ENCODE measurements at places on chromosomes 1 and 21.
A peak's percentile ranks its signal among the peaks of the same experiment; 100 is the strongest.

- no peak for DNase-seq
These were observed 201.8 kb upstream of the TMEM51 start for GRCh38 chr1:14951766-14952165.

GRCh38 chr1:18932387-18932786 is 24.1 kb downstream of the IFFO2 start:
- DNase-seq = no peak

DNA sequence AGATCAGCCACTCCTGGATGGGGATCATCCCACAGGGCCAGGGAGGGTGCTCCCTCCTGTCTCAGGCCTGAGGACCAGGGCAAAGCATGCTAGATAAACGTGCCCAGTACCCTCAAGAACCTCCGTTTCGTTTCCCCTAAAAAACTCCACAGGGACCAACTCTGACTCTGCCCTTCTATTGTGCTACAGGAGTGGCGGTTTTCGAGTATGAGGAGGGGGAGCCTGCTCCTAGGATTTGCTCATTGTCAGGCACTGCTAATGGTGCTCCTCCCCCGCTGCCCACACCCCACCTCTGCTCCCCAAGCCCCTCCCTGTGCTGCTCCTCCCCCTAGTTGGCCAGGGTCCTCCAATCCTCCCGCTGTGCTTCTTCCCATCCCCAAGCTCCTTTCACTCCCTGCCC is 32.0 kb downstream of the PGBD5 start:
- DNase-seq = no peak

DNA sequence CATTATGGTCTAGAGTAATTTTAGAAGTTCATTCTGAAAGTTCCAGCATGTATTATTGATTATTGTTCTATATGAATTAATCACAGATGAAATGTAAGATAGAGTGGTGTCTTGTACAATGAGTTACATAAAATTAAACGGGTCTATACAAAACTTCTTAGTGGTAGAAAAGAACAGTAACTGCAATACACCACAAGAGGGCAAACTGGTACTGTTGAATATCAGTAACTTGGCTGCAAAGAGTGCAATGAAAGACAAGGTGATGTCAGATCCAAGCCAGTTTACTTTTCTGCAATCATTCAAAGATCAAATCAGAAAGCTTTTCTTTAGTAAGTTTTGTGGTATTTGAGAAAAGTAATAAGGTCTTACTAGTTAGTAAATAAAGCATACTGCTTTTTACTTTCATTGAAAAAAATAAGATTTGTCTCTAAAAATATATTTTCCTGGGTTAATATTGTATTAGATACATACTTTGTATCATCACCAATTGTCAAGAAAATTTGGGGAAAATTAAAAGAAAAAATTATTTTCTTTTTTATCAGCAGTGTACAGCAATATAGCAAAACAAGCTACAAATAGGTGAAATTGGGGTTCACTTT is 66.4 kb upstream of the BTG3 start:
- peak; percentile 81 for DNase-seq

- DNase-seq = no peak
These were observed 753 bp downstream of the C1orf210 start for GRCh38 chr1:43284546-43285110.

DNA sequence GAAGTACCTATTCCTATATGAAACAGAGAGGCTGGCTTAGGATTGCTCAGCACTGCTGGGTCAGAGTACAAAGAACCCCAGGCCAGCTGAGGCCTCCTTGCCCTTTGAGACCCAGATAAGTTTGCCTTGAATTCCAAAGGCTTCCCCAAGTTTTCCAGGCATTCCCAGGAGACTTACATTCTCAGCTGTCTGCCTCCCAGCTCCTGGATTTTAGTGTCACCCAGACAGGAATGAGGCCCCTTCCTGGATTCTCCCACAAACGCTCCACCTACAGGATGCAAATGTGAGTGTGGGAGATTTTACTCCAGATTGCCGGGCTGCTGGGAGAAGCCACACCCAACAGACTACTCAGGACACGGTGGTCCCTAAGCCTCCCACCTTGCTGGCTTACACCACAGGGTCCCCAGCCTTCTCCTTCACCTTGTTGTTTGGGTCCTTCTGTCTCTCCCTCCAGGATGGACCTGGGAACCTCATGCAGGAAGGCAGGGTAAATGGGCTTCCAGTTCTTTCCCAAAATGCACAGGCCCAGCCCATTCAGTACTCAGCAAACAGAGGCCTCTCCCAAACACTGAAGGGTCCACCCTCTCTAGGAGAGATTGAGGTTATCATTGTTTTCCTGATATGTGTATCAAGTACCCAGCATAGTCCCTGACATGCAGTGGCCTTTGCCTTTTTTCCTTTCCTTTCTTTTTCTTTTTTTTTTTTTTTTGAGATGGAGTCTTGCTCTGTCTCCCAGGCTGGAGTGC is 10.6 kb downstream of the RHBG start:
- DNase-seq = no peak

GRCh38 chr1:164622068-164622845 is 63.3 kb downstream of the PBX1 start:
- peak; percentile 71 for DNase-seq

- DNase-seq = no peak
These were observed 132.5 kb upstream of the SYT6 start for GRCh38 chr1:114286179-114286578.

DNA sequence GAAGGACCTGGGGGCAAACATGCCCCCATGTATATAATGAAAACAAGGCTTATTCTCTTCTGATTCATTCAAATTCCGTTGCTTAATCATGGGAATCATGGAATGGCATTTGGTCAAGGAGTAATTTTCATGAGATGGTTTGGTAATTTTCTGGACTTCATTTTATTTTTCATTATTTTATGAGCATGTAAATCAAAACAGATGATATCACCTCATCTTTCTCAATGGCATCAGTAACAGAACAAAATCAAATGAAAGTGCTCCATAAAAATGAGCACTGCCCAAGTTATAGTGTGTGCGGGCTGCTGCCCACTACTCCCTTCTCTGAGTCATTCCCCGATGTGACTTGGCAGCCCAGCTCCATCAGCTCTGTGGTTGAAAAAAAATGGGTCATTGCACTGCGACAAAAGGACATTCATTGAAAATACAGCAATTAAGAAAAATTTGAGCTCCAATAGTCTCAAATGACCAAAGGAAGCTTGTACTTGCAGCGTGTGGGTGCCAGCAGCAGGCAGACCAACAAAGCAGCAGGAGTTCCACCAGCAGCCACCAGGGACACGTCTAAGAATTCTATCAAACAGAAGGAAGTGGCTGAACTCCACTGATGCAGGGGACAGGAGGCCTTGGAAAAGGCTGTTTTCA is 84.3 kb upstream of the VAV3 start:
- no peak for DNase-seq

- no peak for DNase-seq
These were observed 20.4 kb upstream of the FOXO6 start for GRCh38 chr1:41340655-41341364.

GRCh38 chr1:26346274-26347033 is 7.5 kb downstream of the CRYBG2 start:
- DNase-seq = no peak

GRCh38 chr1:207239874-207240273 is 81.6 kb upstream of the CD55 start:
- DNase-seq = no peak

DNA sequence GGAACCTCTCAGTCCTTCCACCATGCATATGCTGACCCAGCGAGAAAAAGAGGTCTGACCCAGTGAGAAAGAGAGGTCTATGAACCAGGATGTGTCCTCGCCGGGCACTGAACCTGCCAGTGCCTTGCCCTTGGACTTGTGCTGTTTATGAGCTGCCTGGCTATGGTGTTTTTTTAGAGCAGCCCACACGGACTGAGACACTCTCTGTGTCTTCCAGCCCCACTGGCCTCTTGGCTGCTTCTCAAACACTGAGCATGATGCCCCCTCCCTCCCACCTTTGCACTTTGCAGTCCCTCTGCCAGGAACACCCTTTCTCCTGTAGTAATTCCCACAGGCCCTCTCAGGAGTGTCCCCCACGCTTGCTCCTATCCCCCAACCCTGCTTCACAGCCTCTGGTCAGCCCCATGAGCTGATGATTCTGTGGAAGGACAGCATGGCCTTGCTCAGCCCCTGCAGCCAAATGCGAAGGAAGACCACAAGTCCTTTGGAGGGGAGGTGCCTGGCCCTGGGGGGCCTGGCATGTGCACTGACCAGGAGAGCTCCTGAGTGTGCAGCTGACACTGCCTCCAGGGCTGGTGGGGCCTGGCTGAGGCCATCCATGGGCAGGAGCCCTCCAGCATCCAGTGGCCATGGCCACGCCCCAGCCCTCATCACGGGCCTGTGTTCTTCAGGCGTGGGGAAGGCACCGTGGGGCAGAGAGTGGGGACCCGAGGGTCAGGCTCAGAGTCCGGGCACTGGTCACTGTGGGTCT is 23.8 kb downstream of the WNT3A start:
- DNase-seq = no peak

DNA sequence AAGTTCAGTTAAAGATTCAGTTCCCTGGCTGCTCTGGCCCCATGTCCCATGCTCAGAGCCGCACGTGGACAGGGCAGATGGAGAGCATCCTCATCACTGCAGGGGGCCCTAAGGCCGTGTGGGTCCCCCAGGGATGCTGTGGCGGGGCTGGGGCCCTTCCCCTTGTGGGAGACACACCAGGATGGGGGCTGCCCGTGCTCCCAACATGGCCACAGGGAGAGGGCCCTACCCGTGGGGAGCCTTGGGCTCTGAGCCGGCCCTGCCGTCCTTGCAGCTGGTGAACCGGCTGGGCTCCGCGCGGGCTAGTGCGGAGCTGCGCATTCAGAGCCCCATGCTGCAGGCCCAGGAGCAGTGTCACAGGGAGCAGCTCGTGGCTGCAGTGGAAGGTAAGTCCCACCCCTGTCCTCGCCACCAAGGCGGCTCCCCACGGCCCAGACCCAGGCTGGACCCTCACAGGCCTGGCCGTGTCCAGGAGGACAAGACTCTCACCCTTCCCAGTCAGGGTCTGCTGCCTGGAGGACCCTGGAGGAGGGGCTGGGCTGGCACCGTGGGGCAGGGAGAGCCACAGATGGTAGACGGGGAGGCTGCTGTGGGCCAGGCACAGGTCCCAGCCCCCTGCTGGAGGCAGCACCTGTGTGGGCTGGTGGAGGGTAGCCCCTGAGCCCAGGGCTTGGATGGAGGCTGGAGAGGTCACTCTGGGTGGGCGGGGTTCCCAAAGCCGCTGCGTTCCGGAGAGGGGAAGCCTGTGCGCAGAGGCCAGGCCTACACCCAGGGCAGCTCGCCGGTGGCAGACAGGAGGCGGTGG is 53.8 kb downstream of the TRIM11 start:
- no peak for DNase-seq

DNA sequence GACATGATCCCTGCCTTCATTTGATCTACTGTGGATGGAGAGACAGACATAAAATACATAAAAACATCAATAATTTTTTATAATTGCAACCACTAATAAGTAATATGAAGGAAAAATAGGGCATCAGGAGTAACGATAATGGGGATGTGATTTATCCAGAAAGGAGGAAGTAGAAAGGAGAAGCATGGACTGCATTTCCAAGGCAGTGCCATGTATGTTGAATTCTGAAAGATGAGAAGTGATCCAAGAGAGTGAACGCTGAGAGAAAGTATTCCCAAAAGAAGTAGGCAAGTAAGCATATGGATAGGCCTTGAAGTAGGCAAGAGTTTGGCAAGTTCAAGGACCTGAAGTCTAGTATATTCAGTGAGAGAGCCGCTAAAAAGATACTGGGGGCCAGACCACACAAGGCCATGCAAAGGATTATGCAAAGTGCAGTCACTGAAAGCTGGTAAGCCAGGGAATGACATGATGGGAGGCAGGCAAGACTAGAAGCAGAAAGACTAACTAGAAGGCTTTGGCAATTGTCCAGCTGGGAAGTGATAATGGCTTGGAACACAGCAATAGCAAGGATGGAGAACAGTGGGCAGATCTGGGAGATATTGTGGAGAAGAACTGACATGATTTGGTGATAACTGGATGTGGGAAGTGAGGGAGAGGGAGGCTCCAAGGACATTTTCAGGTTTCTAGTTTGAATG is 85.9 kb downstream of the TM2D1 start:
- peak; percentile 23 for DNase-seq

GRCh38 chr1:183721041-183721440 is 67.9 kb upstream of the APOBEC4 start:
- DNase-seq = no peak

DNA sequence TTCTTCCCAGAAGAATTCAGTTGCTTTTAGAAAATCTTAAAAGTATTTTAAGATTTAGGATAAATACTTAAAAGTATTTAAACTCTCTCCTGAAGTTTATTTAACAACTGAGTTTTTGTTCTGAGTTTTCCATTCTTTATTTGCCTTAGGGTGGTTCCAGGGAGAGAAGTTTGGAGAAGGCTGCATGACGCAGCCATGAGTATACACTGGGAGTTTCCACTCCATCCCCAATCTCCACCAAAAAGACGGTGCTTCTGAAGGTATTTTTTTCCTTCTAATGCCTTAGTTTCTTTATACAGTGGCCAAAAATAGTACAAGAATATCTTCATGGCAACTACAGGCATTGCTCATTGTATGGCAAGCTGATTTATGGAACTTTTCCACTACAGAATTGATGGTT is 122.7 kb downstream of the ST6GALNAC5 start:
- DNase-seq = no peak

DNA sequence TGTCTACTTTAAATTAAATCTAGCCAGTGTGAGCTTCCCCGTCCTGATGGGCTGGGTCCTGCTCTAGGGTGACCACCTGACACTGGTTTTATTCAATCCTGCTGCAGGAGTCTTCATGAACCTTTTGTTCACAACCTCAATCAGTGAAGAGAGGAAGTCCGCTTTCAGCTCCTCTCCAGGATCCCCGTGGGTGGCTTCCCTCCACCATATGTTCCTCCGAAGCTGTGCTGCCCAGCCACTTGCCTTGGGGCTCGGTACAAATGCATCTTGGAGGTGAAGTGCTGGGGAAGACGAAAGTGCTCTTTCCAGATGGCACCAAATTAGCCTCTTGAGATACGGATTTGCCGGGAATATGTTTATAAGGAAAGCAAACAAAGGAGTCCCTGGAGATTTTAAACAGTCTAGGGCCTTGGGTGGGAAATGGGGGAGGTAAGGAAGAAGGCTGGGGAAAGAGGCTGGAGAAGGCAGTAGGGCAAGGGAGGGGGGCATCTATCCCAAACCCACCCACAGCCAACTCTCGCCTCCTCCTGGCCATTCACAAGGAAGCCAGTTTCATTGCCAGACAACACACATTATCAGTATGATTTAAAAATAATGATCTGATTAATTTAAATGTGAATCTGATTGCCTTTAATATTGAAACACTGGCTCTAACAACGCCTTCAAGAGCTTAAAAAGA is 430.8 kb downstream of the DISC1 start:
- DNase-seq = peak; percentile 50

Data from NCI-H446 (cell line).